GM12891 (cell line): ENCODE measurements at places on chromosomes 4 and X.

DNA sequence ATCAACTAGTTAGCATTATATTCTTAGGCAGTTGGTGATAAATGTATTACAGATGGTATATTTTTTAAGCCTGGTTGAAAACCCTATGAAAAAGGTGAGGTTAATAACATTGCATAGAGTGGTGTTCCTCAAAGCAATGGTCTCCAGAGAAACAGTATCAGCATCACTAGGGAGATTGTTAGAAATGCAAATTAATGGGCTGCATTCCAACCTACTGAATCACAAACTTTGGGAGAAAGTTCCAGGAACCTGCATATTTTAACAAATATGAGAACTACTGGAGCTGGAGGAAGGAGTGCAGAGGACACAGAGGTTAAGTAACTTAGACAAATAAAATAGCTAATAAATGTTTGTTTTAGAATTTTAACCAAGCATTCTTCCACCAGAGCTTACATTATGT, 166.9 kb upstream of the PCDH10 start:
- no peak for DNase-seq

DNA sequence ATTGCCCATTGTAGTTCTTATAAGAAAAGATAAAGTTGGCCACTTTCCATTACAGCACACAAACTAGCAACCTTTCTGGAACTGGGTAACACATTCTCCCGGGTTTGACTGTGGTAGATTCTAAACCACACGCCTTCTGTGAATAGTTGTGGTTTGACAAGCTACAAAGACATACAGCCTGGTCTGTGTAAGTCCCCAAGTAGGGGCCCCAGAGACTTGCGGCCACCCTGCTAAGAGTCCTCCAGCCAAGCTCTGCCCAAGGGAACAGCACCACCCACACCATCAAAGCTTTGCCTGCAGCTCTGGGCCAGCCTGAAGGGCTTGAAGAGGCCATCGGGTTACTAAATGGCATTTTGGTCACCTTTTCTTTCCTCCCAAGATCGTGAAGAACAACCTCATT, 203.4 kb downstream of the MAML3 start:
- DNase-seq: peak; percentile 15

DNA sequence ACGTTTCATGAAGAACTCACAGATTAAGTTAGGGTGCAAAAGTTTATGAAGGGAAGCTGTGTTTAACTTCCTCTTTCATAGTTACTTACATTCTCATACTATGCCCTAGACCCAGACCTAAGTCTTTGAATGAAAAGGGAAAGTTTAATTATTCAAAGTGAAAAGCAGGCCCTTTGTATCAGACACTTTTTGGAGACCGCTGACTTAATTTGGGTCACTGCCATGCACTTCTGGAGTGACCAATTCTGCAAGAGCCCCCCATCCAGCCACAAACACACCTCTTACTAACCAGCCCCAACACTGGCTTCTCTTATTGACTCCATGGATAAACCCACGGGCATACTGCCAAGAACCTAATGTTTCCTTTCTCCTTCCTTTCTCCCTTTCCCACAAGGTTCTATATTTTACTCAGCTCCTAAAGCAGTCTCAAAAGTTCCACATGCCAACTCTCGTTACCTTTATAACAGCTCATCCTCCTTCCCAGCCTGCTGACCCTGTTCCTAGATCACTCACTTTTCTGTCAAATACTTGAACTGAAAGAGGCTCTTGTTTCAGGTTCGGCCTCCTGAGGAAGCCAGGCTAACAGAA, 34.5 kb downstream of the ABCE1 start:
- DNase-seq: no peak

DNA sequence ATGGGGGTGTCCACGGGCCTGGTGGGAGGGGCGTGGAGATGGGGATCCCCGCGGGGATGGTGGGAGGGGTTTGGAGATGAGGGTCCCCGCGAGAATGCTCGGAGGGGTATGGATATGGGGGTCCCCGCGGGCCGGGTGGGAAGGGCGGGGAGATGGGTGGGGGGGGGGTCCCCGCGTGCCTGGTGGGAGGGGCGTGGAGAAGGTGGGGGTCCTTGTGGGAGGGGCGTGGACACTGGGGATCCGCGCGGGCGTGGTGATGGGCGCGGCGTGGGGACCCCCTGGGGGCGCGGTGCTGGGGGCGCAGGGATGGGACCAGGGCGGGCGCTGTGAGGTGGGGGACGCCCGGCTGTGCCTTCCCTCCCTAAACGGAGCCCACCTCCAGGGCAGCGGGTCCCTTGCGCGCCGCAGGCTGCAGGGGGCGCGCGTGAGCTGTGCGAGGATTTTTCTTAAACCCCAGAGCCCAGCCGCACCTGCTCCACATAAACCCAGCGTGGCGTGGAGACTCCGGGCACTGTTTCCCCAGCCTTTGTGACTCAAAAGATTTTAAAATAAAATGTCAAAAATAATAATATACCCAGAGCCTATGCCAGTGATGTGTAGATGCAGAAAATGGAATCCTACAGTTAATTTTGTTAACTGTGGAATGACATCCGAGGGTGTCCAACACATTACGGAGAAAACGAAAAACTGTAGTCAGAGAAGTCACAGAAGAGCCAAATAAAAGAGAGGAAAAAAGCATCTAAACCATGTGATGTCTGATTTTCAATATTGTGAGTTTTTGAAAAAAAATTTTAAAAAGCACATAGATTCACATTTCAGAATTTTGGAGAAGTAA, 1.5 kb upstream of the ASMTL start:
- DNase-seq: peak; percentile 80

DNA sequence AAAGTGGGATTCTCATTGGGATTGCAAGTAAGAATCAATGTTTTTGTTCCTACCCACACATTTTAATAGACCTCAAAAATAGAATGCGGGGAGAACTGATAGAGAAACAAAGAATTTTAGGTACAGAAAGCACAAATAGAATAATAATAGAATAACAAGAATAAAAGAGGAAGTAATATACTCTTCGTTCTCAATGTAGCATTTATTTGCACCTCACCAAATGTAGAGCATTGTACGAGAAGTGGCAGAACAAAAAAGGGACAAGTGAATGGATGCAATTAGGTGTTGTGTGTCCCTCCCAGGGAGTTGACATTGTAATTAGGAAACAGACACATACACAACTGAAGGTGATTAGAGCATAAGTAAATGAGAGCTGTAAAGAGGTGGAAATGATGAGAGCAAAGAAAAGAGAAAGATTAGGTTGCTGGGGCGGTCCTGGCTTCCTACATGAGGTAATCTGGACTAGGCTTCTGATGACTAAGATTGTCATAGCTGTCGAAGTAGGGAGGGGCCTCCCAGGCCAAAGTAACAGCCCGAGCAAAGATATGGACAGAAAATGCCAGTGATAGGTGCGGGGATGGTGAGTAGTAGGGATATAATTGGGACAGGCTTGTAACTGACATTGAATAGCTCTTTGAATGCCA, 10.4 kb downstream of the RAB9A start:
- DNase-seq: no peak
